ENCODE measurements at places on chromosomes 4 and X.

GRCh38 chrX:28585767-28586166, 1.5 kb upstream of the IL1RAPL1 start:
- DNase-seq = no peak

DNA sequence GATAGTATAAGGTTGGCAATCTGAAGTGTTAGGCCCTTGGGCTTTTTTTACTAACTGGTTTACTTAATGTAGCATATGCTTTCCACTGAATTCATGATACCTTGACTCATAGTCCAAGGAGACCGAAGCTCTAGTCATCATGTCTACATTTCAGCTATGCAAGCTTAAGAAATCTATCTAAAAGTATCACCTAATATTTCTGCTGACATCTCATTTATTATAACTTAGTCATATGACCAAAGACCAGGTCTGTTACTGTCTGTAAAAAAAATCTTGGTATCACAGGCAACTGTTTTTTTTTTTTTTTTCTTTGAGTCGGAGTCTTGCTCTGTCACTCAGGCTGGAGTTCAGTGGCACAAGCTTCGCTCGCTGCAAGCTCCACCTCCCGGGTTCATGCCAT, 814.0 kb upstream of the NDST4 start:
- DNase-seq = no peak

- DNase-seq = no peak
Observed at GRCh38 chr4:24529555-24529954, 54.8 kb downstream of the DHX15 start.

DNA sequence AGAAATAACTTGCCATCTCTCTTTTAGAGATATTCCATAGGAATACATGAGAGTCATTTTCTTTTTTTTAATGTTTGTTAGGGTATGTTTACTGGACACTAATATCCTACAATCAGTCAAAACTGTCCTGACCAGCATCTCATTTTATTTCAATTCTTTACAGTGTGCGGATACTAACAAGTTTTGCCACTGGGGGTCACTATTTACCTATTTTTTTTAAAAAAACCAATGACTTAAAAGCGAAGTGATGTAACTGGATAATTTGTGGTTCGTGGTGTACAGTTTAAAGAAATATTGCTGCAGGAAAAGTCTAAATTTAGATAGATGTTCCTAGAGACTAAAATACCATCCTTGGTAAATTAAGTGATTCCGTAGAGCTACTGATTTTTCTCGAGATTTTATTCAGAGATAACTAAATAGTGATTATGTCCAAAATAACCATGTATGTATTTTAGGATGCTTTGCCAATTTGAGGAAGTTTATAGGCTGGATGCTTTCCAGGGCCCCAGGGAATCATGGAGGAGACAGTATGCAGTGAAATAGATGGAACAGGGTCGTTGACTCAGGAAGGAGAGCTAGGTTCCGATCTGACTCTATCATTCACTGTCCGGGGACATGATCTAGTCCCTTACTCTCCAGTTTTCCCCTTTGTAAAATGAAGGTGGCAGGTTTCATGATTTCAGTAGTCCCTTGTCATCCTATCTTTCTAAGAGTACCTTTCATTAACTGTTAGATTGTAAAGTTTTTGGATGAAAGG, 34.0 kb upstream of the GNPDA2 start:
- no peak for DNase-seq

DNA sequence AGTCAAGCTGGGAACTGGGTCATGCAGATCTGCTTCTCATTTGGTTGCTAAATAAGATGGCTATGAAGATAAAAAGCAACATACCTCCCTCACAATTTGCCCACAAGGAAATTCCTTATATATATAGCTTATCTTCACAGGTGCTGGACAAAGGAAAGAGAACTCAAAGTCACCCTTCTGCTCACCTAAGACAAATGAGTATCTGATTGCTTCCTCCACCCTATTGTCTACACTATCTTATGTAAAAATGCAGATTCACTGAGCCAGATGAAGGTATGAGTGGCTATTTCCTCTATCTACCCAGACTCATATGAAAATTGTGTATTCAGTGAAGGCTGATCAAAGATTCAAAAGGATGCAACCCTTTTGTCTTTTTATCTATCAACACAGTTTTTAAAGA, 50.8 kb downstream of the CHM start:
- DNase-seq = no peak

DNA sequence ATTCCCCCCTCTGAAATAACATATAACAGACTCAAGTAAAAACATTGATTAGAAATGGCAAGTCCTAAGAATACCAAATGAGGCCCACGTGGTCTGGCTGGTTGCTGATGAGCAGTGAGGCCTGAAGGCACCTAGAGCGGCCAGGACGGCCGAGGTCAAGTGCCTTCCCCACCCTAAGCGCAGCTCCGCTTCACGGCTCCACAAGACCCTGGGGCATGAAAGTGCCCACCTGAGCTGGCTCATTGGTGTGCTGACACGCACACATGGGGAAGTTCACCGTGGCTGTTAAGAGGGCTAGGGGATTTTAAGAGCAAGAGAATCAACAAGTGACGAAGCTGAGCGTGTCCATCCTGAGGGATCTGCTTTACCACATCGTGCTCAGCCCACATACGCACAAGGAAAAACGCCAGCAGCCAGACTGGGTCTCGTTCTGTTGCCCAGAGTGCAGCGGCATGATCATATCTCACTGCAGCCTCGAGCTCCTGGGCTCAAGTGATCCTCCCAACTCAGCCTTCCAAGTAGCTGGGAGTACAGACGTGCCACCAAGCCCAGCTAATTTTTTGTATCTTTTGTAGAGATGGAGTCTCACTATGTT, 22.4 kb downstream of the DCTD start:
- no peak for DNase-seq

DNA sequence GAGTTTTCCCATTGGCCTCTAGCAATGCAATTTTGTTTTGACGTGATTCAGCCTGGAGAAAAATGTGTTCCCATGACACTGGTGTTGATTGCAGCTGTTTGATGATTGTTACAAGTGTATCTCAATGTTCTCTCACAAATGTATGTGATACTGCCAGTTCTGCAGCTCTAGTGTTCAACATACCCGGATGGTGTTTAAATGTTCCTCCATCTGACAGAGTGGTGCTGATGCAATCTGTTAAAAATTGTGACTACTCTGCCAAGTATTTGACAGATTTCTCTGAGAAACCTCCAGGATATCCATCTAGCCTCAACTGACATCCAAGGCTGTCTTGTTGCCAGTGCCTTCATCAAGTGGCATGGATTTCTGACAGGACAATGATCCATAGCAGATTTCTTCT, 657.2 kb upstream of the DIAPH2 start:
- no peak for DNase-seq
